Tongue (tissue), 3 donors: ENCODE measurements at places on chromosomes 7 and 10.
A peak's percentile ranks its signal among the peaks of the same experiment; 100 is the strongest.

DNA sequence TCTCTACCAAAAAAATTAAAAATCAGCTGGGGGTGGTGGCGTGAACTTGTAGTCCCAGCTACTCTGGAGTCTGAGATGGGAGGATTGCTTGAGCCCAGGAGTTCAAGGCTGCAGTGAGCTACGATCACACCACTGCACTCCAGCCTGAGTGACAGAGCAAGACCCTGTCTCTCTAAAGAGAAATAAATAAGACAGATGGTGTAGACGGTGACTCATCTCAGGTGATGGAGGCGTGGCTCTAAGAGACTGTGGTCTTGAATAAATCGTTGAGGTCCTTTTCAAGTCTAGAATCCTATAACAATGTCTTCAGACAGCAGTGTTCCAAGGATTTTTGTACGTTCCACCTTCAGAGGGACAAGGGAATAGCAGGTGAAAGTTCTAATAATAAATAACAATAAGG is 53.8 kb upstream of the PFKFB3 start:
- no peak for DNase-seq

DNA sequence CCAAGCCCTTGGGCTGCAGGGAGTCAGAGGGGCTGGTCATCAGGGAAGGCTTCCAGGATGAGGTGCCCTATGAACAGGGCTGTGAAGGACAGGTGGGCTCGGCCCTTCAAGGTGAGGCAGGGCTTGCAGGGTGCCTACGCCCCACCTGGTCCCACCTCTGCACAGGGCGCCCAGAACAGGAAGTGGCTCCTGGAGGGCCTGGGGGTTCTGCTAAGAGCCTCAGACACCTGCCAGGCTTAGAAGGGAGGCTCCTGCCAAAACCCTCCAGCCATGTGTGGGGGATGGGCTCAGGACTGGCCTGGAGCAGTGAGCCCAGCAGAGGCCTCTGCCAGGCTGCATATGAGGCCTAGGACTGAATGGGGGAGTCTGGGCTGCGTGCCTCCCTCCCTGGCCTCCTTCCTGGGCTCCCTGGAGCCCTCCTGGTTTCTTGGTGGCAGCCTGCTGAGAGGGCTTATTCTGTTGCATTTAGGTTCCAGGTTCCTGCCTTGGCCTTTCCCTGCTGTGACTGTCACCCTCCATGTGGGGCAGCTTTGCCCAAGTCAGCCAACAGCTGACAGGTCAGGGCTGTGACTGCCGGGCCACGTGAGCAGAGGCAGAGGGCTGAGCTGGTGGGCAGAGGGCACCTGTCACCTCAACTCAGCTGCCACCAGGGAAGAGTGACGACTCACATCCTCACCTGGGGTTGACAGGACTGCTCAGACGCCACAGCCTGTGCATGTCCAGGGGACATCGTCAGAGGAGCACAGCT is 45.2 kb upstream of the MSMB start:
- peak; percentile 5 for DNase-seq

- DNase-seq = no peak
These were observed 1.2 kb upstream of the MAP3K8 start for GRCh38 chr10:30432622-30433305.

DNA sequence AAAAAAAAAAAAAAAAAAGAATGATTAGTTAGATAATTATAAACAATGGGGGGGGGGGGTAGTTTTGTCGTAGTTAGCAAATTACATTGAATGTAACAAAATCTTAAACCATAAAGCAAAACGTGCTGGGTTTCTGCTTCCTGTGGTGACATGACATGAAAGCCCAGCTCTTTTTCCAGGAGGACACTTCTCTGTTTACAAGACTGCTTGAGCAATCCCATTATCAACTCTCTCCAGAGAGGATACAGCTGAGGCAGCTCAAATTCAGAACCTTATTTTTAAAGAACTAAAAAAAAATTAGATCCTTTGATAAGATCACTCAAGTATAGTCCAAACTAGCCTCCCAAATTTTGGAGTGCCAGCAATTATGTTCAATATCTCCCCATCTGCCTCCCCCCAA is 58.6 kb downstream of the ADRB1 start:
- no peak for DNase-seq

GRCh38 chr10:60870803-60871202 is 73.2 kb downstream of the RHOBTB1 start:
- DNase-seq = no peak

DNA sequence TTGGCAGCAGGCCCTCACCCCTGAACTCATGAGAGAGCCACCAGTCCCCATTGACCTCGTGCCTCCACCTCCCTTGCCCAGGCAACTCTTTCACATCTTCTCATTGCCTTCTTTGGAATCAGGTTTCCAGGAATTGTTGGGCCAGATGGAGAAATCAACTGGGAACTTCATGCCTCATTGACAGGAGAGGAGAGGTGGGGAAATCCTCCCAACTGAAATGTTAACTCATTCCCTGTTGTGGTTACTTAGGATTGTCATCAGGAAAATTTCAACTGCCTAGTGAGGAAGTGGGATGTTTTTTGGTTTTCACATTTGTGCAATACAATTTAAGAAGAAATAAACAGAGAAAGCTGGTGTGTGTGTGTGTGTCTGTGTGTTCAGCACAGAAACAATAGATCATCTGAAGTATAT is 106.6 kb upstream of the INHBA start:
- DNase-seq = no peak

GRCh38 chr7:47525066-47525623 is 56.8 kb downstream of the TNS3 start:
- no peak for DNase-seq

DNA sequence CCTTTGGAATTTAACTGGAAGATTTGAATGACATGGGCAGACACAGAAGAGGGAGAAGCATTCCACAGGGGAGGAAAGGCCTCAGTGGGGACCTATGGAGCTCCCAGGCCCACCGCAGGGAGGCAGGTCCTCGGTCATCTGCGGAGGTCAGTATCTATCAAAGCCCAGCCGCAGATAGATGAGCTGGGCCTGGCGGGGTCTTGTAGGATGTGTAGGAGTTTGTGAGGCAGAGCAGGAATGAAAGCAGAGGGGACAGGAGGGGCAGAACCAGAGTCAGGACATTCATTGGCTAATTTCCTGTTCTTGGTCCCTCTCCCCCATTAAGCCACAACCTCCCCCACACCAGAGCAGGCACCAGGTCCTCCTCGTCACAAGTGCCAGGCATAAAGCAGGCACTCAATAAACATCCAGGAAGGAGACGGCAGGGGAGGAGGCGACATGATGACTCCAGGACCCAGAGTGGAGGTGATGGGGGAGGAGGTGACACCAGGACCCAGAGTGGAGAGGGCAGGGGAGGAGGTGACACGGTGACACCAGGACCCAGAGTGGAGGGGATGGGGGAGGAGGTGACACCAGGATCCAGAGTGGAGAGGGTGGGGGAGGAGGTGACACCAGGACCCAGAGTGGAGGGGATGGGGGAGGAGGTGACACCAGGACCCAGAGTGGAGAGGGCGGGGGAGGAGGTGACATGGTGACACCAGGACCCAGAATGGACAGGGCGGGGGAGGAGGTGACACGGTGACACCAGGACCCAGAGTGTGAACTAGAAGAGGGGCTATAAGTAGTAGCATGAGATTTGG is 83.7 kb upstream of the PDGFA start:
- DNase-seq = no peak

DNA sequence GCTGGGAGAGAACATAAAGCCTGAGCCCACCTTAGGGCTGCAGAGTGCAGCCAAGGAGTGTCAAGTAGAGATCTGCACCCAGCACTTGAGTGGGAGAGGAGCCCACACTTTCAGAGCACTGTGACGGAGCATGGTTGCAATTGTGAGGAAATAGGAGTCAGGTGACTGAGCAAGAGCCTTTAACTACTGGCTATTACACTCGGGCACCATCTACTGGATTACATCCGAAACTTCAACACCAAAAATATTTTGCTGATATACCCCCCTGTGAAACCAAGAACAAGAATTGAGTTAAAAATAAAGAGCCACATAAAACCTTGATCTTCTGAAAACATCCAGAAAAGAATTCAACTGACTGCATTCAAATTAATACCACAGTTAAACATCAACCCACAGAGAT is 657.9 kb downstream of the NXPH1 start:
- no peak for DNase-seq

GRCh38 chr10:80485076-80485945 is 31.2 kb downstream of the TSPAN14 start:
- DNase-seq = no peak

GRCh38 chr7:70392877-70393435 is 739.0 kb upstream of the GALNT17 start:
- no peak for DNase-seq

- no peak for DNase-seq
These were observed 428.2 kb downstream of the PARD3 start for GRCh38 chr10:34386921-34387320.

- DNase-seq = no peak
These were observed 476.0 kb upstream of the MKI67 start for GRCh38 chr10:128602183-128602582.

GRCh38 chr7:143280160-143280559 is 4.6 kb upstream of the TMEM139 start:
- no peak for DNase-seq

DNA sequence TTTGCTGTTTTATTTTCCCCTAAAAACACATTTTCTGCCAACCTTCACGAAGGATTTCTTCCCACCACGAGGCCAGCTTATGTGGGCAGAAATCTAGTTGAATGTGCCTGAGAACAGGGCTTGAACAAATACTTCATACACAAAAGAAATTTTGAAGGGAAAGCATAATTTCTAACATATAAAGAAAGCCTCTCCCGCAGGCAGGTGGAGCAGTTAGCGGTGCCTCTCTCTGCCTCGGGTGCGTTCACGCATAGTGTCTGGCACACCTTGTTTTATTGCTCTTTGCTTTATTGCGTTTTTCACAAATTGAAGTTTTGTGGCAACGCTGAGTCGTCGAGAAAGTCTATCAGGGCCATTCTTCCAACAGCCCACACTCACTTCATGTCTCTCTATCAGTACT is 7.0 kb upstream of the CSGALNACT2 start:
- no peak for DNase-seq

- DNase-seq = peak; percentile 84
These were observed 29.7 kb downstream of the STN1 start for GRCh38 chr10:103888113-103888841.

GRCh38 chr7:16694806-16695205 is 48.8 kb downstream of the BZW2 start:
- no peak for DNase-seq
